Glutamatergic neuron (in vitro differentiated cells): ENCODE measurements at places on chromosomes 7 and 10. TPM values are rescaled to one million over a fixed set of nuclear protein-coding genes. Genes with fewer than 3 reads are reported as not detected.

GRCh38 chr7:137772748-137773147 lies 74.0 kb downstream of the DGKI start:
- no peak for DNase-seq

The MRPS16 gene
- total RNA-seq = 89.2 TPM

- no peak for DNase-seq
Measured at GRCh38 chr7:147937428-147937827, 653.1 kb upstream of the C7orf33 start.

DNA sequence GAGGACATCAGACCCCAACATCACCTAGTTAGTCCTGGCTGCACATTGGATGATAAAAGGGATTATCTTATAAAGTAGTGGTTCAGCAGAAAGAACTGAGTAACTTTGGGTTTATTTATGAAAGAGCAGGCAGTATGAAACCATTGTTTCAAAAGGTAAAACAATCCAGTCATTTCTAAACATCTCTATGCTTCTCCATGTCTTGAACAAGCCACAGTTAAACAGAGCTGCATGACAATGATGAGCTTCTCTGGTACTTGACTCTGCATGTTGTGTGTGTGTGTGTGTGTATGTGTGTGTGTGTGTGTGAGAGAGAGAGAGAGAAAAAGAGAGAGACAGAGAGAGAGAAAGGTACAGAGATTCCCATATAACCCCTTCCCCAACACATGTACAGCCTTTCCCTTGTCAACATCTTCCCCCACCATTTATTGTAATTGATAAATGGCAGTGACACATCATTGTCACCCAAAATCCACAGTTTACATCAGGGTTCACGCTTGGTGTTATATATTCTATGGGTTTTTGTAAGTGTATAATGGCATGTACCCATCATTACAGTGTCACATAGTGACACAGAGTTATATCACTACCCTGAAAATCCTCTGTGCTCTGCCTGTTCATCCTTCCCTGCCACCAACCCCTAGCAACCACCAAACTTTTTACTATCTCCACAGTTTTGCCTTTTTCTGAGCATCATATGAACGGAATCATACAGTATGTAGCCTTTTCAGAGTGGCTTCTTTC lies 32.8 kb upstream of the SLC18A3 start:
- no peak for DNase-seq

DNA sequence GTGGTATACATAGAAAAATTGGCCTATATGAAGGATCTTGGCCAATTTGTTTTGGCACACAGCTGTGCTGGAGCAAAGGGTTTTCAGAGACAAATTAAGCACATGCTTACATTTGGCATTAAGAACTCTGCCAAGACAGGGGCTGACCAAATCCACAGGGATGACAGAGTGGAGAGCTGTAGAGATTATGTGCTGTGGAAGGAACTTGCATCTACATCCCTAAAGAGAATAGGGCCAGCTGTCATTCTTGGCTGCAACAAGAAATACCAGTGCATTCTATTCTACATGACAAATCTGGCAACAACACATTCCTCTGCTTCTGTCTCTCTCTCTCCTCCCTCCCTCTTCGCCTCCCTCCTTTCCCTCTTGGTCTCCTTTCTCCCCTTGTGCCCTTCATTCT lies 75.6 kb downstream of the POM121L12 start:
- DNase-seq = no peak

GRCh38 chr10:86821388-86821999 lies 65.1 kb downstream of the BMPR1A start:
- no peak for DNase-seq

DNA sequence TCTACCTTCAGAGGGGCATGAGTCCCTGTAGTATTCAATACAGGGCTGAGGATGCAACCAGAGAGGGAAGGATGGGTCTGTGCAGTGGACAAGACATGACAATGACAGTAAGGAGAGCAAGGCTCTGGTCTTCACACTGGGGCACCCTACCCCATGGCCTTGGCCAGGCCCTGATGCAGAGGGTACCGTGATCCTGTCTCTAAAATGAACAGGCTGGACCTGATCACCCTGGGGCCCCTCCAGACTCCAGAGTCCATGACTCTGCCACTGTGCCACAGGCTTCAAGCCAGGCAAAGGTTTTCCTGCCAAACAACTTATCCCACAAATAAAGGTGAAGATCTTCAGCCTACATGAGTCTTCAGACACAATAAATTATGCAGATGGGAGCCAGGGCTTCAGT lies 4.9 kb downstream of the MAT1A start:
- no peak for DNase-seq

- no peak for DNase-seq
Measured at GRCh38 chr10:130138479-130138866, 2.3 kb downstream of the GLRX3 start.
